ENCODE measurements at places on chromosomes 12 and 14.

DNA sequence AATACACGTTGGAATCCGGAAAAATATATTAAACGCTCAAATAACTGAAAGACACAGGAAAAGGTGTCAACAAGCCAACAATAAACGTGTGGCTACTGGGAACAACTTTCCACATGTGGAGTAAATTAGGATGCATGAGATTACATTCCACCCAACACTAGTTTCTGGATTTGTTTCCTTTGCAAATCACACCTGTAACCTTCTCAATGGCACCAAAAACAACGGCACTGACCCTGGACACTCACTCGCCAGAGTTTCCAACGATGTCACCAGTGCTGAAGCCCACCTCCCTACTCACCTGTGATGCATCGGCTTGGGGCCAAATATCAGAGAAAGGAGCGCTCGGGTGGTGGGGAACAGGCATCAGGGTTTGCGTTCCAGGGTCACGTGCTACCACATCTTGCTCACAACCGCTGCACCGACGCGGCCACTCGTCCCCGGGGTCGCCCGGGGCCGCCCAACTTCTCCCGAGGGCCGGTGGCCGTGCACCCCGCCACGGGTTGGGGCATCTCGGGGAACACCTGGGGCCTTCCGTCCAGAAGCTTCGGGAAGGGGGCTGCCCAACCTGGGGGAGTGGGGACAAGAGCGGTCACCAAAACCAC, 629 bp downstream of the PRDM4 start:
- DNase-seq: peak; percentile 6

GRCh38 chr12:105419606-105420005, 89.1 kb downstream of the C12orf75 start:
- peak; percentile 29 for DNase-seq

GRCh38 chr12:102735104-102735503, 181.9 kb downstream of the PAH start:
- DNase-seq: no peak

DNA sequence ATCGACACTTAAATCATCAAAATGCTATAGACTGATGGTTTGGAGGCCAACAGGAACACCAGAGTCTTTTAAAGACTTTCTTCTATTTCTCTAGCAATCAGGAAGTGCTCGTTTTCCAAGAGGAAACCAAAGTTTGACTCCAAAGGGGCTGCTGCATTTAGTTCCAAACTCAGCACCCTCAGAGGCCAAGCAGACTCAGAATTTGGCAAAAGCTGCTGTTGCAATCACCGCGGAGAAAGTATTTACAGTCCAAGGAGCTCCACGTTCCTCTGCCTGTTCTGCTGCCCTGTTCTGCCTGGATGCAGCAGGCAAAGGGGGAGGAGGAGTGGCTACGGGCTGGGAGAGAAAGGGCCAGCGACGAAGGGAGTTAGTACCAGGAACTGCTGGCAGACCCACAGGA, 325.1 kb downstream of the BCL11B start:
- peak; percentile 21 for DNase-seq

- DNase-seq: no peak
These were observed 58.3 kb upstream of the LTA4H start for GRCh38 chr12:96093543-96094196.

- peak; percentile 21 for DNase-seq
These were observed 6.2 kb upstream of the KRT84 start for GRCh38 chr12:52391618-52392002.
